MCF 10A (cell line): ENCODE measurements at places on chromosomes 4 and X.

DNA sequence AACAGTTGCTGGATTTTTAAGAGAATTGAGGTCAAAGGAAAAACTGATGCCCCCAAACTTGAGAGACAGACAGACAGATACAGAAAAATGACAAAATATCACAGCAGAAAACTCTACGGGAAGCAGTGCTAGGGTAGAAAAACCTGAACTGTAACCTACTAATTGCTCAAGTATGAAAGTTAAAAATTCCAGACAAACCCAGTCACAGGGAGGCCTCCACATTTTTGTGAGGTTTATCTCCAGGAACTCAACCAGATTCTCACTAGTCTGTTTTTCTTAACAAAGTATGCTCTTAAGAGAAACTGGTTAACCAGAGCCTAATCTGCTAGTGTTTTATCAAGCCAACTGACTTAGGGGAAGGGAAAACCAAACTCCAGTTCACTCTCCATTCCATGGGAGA, 19.9 kb upstream of the PPP3CA start:
- peak; percentile 16 for DNase-seq

DNA sequence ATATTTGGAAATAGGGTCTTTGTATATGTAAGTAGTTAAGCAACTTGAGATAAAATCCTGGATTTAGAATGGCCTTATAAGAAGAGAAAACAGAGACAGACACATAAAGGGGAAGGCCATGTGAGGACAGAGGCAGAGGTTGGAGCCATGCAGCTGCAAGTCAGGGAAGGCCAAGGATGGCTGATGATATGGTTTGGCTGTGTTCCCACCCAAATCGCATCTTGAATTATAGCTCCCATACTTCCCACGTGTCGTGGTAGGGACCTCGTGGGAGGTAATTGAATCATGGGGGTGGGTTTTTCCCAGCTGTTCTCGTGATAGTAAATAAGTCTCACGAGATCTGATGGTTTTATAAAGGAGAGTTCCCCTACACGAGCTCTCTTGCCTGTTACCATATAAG, 76.3 kb downstream of the STK32B start:
- no peak for DNase-seq

GRCh38 chr4:129355031-129355430, 259.1 kb downstream of the C4orf33 start:
- DNase-seq: no peak

GRCh38 chr4:121846662-121847061, 23.0 kb upstream of the CCNA2 start:
- no peak for DNase-seq

- peak; percentile 68 for DNase-seq
Observed at GRCh38 chr4:142353149-142353738, 492.9 kb downstream of the INPP4B start.

DNA sequence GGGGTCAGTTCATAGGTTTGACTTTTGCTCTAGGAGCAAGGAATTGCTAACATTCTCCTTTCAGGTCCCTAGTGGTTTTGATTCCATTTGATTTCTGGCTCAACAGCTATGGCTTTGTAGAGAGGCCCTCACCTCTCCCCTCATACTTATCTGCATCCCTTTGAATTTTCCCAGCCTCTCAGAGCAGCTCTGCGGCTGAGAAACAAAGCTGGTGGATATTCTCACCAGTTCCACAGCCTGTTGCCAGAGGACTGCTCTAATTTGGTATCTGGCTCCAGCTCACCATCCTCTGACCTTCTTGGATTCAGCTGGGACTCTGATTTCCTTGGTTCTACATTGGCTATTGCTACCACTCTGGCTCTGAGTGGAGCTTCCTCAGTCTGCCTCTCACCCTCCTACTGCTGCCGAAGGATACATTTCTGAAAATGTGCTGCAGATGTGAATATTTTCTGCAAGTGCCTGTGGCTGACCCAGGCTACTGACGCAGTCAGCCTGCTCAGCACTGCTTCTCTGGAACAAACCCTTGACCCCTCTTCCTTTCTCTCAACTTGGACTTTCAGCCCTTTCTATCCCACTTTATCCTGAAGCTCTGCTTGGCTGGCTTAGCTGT, 110.9 kb upstream of the ENPEP start:
- no peak for DNase-seq

- peak; percentile 19 for DNase-seq
Observed at GRCh38 chr4:77264826-77265225, 107.8 kb downstream of the CCNG2 start.

GRCh38 chrX:153812220-153812619, 17.8 kb downstream of the SSR4 start:
- DNase-seq: no peak

DNA sequence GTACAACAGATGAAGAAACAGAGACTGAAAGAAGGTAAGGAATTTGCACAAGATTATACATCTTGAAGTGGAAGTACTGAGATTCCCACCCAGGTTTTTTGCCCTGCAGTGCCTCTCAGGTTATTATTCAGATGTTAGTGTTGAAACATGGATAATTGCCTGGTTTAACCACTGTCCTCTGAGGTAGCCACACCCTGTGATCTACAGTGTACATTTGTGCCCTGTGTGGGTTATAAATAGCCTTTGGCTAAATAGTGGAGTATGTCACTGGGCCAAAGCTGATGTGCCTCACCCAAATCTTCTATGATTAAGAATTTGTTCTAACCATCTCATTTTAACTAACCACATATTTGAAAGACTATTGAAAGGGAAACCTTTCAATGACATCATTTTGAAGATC, 5.4 kb upstream of the ASB5 start:
- peak; percentile 65 for DNase-seq

- peak; percentile 76 for DNase-seq
Observed at GRCh38 chrX:101348452-101349192, at the start of gene TIMM8A. TIMM8A (minus strand) TSS chrX:101348742; CDS start chrX:101348664, 78 bp downstream.

- no peak for DNase-seq
Observed at GRCh38 chr4:186761393-186761792, 37.7 kb upstream of the FAT1 start.

DNA sequence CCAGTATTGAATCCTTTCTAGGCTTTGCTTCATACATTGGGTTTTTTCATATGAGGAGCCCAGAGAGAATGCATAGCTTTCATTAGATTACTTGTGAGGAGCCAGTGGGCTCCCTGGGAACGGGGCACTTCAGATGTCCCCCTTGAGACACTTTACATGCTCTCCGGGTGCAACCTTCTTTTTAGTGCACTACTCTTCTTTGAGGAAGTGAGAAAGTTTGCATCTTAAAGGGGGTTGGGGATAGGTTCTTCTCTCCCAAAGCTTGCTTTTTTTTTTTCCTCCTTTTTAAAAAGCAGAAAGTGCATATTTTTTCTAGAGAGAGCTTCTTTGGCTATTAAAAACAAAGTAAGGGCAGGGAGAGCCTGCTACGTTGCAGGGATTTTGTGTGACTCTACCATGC, 4.3 kb downstream of the HADH start:
- no peak for DNase-seq

- no peak for DNase-seq
Observed at GRCh38 chr4:123856689-123857545, 460.3 kb downstream of the SPRY1 start.

- DNase-seq: peak; percentile 21
Observed at GRCh38 chr4:18075823-18076433, 54.4 kb upstream of the LCORL start.

DNA sequence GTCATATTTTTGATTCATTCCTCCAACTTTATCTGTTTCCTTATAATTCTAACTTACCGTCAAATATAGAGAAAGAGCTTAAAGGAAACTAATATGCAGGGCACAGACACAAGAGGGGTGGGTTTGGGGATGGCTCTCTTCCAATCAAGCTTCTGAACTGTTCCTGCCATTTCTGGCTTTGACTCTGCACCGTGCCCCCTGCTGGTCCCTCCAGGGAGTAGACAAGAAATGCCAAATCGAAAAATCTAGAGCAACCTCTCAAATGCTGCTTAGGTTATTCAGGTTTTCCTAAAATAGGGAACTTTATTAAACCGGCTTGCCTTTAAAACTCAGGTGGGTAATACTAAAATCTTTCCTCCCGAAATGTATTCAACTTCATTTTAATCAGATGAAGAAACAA, 39.8 kb upstream of the VCX3A start:
- DNase-seq: no peak

GRCh38 chrX:130120321-130120731, 10.0 kb upstream of the ELF4 start:
- DNase-seq: no peak

DNA sequence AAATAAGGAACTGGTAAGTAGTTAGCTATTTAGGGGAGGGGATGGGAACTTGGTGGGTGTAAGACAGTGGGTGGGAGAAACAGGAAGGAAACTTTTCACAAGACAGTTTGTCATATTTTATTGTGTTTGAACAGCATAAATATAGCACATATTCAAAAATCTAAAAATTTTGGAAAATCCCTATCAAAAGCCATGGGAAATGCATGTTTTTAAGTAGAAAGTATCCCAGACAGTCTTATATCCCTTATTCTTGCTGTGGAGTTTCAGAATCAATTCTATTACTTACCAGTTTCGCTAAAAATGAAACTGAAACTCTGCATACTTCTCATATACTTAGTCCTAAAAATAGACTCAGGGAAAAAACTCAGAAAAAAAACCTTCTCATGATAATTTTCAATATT, 22.3 kb upstream of the RASGEF1B start:
- no peak for DNase-seq

DNA sequence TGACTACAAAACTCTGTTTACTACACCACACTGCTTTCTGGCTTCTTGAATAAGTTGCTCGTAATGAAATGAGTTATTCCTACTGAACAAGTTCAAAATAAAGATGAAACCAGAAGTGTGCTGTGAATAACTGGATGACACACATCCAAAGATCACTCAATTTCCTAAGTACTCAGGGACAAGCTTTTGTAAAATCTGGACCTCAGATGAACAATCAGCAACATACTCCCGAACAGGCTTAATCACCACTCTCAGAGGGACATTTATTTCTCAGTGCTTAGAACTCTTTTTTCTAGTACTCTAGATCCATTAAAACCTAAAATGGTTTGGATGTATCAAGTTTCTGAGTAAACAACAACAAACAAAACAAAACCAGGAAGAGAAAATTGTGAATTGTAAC, 61.5 kb upstream of the EXOC1L start:
- no peak for DNase-seq

- peak; percentile 58 for DNase-seq
Observed at GRCh38 chr4:82851885-82852750, 38.8 kb downstream of the SEC31A start.

- DNase-seq: no peak
Observed at GRCh38 chr4:663438-664428, 10.3 kb downstream of the ATP5ME start.

DNA sequence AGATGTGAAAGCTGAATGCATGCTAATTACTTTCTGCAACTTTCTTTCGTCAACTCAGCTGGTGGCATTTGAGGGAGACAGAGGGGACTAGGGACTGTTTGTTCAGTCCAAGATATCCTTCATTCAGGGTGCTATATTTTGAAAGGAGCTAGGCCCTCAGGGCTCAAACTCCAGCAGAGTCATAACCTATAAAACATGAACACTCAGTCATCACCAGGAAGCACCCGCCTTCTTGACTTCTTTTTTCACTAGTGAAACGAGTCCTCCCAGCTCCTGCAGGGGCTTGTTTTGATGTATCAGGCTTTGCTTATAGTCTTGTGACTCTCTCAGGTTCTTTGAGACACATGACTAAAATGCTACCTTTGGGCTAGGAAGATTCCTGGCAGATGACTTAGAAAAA, 230.6 kb downstream of the PCDH7 start:
- peak; percentile 84 for DNase-seq

DNA sequence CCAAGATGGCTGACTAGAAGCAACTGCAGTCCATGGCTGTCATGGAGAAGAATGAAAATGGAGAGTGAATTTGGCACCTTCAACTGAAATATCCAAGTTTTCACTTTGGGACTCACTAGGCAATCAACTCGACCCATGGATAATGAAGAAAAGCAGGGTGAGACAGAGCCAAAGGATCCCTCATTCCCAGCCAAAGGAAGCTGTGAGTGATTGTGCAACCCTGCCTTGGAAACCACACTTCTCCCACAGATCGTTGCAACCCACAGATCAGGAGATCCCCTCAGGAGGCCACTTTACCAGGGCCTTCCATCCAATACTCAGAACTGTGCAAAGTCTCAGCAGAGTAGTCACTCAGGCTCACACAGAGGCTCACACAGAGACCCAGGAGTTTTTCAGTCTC, 4.5 kb downstream of the CFAP299 start:
- no peak for DNase-seq

GRCh38 chr4:158005021-158005420, 167.8 kb downstream of the GASK1B start:
- no peak for DNase-seq

DNA sequence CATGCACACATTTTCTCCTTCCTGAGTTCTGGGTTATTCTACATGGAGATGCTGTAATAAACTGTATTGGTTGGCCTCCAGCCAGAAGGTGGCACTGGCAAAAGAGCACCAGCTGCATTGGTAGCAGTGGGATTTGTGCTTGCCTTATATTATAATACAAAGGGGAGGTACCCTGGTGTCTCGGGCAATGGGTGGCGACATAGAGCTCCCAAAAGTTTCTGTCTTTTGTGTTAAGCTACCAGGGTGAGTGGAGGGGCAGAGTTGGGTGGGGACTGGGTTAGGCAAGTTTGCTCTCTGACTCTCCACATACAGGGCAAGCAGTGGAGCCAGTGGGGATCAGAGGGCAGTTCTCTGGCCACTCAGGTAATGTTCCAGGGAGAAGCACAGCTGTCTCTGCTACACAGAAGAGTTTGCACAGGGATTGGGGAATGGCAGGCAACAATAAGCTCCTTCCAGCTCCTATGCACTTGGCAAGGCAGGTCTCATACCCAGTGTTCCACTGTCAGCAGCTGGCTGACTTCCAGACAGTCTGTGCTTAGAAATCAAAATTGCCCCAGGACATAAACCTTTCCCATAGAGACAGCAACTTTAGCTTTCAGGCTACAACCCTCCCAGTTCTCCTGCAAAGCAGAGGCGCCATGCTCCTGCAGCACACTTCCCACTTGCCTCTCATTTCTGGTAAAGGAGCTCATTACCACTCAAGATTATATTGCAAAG, 463.9 kb upstream of the PCDH7 start:
- DNase-seq: peak; percentile 75

- peak; percentile 93 for DNase-seq
Observed at GRCh38 chr4:177596035-177596434, 153.8 kb upstream of the AGA start.

GRCh38 chr4:26173619-26174018, 147.2 kb upstream of the RBPJ start:
- no peak for DNase-seq

GRCh38 chrX:151505796-151506195, 57.7 kb upstream of the PASD1 start:
- DNase-seq: peak; percentile 47

GRCh38 chr4:92825256-92825655, 521.5 kb downstream of the GRID2 start:
- peak; percentile 5 for DNase-seq

GRCh38 chr4:30386266-30386895, 333.8 kb upstream of the PCDH7 start:
- DNase-seq: peak; percentile 42

GRCh38 chrX:56802921-56803849, 74.1 kb downstream of the NBDY start:
- DNase-seq: peak; percentile 77

DNA sequence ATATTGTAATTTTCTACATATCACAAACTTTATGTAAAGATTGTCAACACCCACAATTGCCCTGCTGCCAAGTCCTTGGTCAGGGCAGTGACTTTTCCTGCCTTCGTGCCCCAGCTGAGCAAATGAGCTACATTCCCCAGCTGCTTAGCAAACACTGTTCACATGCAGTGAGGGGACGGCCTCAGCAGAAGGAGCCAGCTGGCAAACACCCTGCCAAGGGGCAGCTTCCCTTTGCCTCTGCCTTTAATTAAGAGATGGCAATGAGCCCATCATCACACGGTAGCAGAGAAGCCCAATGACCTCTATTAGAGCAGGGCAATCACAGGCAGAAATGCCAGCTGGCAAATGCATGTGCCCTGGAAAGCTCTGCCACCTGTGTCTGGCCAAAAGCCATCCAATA, 253.4 kb downstream of the EPHA5 start:
- DNase-seq: peak; percentile 8
